ENCODE measurements at places on chromosomes 1 and 21.

- no peak for DNase-seq
Observed at GRCh38 chr1:236280438-236281197, 1.1 kb downstream of the ERO1B start.

- DNase-seq = no peak
Observed at GRCh38 chr1:150888727-150889126, 1.8 kb downstream of the CTXND2 start.

DNA sequence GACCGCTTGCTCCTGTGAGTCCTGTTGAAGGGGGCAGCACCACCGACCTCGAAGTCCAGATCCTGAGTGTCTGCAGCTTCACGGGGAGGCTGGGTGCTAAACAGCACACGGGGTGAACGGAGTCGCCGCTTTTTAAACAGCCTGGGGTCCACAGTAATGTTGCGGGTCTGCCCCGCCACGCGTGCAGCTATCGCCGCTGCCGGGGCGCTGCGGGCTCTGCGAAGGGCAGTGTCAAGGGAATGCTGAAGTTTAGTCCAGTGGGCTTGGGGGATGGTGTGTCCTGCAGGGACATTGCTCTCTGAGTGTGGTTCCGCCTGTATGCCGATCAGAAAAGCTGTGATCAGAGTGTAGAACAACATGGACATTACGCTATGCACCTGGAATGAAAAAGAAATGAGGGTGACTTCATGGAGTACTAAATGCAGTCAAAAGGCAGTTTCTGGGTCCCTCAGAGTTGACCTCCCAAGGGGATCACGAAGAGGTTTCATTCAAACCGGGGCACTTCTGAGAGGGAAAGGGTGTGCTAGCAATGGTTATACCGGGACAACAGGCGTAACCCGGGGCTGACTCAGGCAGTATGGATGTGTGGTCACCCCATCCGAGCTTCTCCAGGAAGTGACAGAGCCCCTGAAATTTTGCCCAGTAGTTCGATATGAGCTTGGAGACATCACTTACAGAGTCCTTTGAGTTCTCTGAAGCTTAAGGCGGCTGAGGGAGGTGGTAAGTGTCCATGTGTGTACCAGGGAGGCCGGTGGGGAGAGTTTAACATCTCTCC, 51.4 kb downstream of the NGF start:
- DNase-seq = no peak

DNA sequence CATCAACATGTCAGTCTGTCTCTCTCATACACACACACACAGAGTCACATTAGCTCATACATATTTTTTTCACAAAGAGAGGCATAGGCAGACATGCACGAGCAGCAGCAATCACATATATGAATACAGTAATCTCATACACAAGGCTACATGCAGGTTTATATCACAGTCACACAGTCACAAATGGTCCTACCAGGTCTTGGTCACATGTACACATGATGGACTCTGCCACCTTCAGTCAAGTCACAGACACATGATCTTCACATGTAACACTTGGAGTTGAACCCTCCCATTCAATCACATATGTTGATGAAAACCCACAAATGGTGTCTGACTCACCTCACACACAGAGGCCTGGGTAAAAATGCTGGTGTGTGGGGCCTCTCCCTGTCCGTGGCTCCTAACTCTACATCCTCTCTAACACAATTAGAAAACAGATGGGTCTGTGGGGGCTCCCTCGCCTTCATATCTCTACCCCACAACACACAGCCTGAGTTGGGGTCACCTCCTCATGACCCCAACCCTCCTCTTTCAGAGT, 27.9 kb downstream of the RIMS3 start:
- DNase-seq = no peak

DNA sequence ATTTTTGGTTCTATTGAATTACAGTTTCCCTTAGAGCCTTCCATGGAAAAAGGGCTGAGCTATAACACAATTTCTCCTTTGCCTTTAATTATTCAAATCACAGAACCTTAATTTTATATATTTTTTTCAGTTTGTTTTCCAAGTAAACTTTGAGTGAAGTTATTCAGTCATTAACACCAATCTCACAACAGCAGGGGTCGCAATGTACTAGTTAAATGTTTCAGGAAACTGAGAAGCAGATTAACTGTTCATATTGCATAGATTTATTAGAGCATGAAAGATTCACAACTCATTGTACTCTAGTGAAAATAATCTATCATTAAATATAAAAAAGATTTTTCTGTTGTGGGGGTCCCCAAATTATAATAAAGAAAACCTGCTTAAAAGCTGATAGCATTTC, 64.1 kb downstream of the KIFAP3 start:
- DNase-seq = peak; percentile 63

DNA sequence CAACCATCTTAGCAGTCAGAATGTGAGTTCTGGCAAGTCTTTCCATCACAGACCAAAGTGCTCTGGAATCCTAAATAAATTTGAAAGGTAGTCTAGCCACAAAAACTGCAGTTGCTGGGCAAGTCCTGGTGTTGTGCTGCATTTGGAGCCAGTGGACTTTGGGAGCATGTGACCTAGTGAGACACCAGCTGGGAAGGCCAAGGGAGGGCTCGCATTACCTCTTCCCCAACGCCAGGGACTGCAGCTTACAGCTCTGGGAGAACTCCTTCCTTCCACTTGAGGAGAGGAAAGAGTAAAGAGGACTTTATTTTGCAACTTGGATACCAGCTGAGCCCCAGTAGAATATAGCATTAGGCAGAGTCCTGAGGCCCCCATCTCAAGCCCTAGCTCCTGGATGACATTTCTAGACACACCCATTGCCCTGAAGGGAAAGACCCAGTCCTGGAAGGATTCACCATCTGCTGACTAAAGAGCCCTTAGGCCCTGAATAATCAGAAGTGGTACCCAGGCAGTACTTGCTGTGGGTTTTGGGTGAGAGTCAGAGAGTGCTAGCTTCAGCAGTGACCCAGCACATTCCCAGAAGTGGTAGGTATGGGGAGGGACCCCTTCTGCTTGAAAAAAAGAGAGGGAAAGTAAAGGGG, 190.7 kb downstream of the NUF2 start:
- no peak for DNase-seq

DNA sequence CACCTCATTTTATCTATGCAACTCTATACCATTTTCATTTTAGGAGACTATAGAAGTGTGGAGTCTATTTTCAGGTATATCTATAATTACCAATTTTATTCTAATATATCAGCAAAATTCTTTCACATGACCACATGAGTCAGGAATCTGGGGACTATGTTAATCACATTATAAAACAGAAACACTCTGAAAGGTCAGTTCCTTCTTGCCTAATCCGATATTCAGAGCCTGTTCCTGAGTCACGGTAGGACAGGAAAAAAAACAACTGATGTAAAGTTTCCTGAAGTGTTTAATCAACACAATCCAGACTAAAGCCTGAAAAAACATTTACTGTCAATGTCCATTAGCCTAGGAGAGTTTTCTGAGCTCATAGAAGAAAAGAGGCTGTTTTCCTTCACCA, 1902.3 kb downstream of the NCAM2 start:
- DNase-seq = no peak

DNA sequence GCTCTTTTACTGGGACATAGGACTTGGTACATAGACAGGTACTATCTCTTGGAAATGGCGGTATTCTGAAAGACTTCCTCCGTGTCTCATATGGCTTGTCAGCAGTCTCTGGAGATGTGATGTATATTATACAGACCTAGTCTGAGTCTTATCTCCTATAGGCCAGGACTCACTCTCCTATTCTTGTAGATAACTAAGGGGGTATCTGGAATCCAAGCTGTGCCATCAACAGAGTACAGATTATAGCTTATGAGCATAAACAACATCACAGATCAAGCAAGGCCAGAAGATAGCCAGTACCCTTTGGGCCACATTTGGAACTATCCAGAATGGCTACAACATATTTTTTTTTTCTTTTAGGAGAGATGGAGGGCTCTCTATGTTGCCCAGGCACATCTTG, 16.1 kb upstream of the RIMKLA start:
- no peak for DNase-seq

DNA sequence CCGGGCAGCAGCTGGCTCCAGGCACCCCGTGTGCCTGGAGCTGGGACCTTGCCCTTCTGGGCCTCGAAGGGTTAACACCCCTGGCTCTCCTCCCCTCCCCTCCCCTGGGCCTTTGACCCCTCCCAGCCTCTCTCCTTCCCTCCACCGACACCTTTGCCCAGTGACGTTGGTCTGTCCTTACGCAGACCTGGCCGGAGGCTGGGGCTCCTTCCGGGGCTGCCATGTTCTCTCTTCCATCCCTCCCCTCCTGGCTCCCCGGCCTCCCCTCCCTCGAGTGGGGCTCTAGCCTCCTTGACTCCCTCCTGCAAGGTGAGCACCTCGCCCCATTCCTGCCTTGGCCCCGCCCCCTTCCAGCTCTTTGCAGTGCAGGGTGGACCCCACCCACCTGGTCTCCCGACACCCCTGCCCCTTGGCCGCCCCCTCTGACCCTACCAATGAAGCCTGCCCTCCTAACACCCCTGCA, at the start of gene TMEM82:
TMEM82 (plus strand) TSS at position 161 of the 463 bp plus-strand sequence; CDS start at position 222, 61 bp downstream.
- DNase-seq = no peak

DNA sequence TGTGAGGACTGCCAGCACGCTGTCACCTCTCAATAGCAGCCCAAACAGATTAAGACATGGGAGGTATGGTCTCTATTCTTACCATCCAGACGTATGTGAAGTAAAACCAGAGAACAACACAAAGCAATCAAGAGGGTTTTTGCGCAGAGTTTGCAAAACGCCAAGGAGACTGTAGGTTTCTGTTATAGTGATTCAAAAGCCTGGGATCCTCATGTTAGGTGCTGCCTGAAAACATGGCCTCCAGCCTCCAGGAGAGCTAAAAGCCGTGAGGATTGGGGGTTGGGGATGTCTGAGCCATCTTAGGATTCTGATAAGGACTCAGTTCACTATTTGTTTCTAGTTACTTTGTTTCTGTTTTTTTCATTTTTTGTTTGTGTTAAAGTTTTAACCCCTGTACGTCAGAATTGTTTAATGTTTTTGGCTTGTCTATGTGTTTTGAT, 4.2 kb upstream of the CCT8 start:
- no peak for DNase-seq

- no peak for DNase-seq
Observed at GRCh38 chr1:230958370-230958769, 20.3 kb downstream of the TTC13 start.

GRCh38 chr1:179742717-179743678, at the start of gene FAM163A:
TSS of gene FAM163A (plus strand) at chr1:179743291. CDS start at chr1:179813098, 69,807 bp downstream.
- peak; percentile 54 for DNase-seq
